Activated CD4-positive, CD25-positive, alpha-beta regulatory T cell treated with anti-CD3 and anti-CD28 coated beads, Interleukin-2, amount 50 U/mL, for 72 hours (primary cell): ENCODE measurements at places on chromosomes 7 and 10.

GRCh38 chr7:43313628-43314378 lies 201.4 kb downstream of the HECW1 start:
- no peak for DNase-seq

GRCh38 chr7:20330239-20330927 lies at the start of gene ITGB8:
TSS of gene ITGB8 (plus strand) at chr7:20330900. CDS start at chr7:20331807, 907 bp downstream.
- DNase-seq, result peak; percentile 66

GRCh38 chr7:108455551-108455997 lies 662 bp downstream of the NRCAM start:
- no peak for DNase-seq

DNA sequence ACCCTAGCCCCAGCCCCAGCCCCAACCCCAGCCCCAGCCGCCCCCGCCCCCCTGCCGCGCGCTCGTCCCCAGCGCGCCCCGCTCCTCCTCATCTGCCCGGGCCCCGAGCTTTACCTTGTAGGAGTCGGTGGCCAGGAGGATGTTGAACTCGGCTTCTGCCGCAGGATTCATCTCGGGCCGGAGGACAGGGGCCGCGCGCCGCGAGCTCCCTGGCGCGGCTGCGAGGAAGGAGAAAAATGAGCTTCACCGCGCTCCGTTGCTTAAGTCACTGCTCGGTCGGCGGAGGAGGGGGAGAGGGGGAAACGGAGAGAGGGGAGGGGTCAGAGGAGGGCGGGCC lies at the start of gene NAMPT:
NAMPT (minus strand) TSS at position 270 of the 337 bp plus-strand sequence; CDS start at position 171, 99 bp downstream.
- no peak for DNase-seq

DNA sequence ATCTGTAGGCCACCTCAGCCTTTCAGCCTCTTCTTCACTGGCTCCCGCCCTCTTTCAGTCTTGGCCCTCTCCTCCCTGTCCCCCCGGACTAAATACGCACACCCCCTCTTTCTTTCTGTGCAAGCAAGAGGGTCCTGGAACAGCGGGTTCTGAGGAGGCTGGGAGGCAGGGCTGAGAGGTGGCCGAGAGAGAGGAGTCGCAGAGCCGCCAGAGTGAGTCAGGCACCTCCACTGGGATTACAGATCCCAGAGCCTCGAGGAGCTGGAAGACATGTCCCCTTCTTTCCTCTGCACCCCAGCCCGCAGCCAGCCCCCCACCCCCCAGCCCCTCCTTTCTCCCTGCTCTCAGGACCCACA lies 182 bp downstream of the CCDC136 start:
- no peak for DNase-seq

- no peak for DNase-seq
Measured at GRCh38 chr10:14625192-14625631, 149.5 kb downstream of the FAM107B start.

DNA sequence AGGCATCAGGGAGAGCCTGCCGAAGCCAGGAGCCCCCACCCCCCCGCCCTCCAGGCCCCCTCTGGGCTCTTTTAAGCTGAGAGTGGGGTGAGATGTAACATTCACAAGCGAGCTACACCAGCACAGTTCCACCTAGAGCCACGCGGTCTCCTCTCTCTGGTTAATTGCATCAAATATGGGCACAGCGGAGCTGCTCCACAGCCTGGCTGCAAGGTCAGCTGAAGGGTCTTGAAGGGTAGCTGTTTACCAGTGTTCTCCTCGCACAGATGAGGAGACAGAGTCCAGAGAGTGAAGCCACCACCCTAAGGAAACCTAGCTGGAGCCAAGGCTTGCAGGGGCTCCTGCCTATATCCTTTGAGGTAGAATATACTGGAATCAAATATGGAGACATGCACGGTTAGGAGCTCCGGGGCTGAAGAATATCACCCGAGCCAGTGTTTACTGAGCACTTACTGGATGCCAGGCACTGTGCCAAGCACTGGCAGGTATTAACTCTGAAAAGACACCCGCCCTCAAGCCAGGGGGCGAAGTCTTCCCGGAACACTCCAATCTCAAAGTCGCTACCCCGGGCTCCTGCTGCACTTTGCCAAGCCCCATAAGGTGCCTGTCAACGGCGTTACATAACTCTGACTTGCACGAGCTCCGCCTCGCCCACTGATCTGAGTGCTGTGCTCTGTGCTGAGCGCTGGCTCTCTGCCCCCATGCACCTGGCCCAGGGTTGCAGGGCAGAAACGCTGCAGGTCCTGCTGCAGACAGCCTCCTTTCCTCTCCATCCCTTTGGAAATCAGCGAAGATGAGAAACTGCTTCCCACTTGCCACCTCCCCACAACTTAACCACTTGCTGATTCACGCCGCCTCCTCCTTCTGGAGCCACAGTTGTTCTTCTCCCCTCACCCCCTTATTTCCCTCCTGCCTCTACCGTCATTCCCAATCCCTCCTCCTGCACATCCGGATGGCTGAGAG lies 5.4 kb downstream of the CHST15 start:
- no peak for DNase-seq

DNA sequence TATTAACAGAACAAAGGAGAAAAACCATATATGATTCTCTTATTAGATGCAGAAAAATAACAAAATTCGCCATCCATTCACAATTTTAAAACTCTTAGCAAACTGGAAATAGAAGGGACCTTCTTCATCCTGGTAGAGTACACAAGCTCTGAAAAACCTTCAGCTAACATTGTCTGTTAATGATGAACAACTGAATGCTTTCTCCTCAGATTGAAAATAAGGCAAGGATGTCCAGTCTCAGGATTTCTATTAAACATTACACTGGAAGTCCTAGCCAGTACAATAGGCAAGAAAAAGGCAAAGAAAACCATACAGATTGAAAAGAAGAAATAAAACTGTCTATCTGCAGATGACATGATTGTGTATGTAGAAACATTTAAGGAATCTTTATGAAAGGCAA lies 16.0 kb upstream of the CCNY start:
- no peak for DNase-seq

DNA sequence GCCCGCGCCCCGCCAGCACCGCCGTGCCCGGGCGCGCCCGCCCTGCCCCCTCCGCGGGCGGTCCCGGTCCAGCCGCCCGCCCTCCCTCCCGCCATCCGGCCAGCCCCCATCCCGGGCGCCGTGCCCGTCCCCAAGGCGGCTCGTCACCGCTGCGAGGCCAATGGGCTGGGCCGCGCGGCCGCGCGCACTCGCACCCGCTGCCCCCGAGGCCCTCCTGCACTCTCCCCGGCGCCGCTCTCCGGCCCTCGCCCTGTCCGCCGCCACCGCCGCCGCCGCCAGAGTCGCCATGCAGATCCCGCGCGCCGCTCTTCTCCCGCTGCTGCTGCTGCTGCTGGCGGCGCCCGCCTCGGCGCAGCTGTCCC lies at the start of gene HTRA1:
HTRA1 (plus strand) TSS at position 187 of the 362 bp plus-strand sequence; CDS start at position 287, 100 bp downstream.
- DNase-seq, result no peak

- DNase-seq, result no peak
Measured at GRCh38 chr10:94013331-94013760, 19.6 kb downstream of the PLCE1 start.

GRCh38 chr7:111090846-111091245 lies at the start of gene LRRN3:
TSS of gene LRRN3 (plus strand) at chr7:111091127. CDS start at chr7:111122773, 31,646 bp downstream.
- DNase-seq, result no peak

DNA sequence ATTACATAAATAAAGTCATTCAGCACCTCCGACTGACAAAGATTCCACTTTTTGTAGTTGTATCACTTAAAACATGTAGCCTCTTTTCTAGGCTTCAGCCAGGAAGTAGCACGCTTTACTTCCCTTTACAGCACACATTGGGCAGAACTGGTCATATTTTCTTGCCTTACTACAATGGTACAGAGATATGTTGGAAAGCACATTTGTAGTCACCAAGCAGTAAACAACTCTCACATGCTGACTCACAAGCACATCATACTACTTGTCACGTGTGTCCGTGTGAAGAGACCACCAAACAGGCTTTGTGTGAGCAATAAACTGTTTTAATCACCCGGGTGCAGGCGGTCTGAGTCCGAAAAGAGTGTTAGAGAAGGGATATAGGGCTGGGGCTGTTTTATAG lies 1071.8 kb downstream of the DNAJB9 start:
- no peak for DNase-seq

DNA sequence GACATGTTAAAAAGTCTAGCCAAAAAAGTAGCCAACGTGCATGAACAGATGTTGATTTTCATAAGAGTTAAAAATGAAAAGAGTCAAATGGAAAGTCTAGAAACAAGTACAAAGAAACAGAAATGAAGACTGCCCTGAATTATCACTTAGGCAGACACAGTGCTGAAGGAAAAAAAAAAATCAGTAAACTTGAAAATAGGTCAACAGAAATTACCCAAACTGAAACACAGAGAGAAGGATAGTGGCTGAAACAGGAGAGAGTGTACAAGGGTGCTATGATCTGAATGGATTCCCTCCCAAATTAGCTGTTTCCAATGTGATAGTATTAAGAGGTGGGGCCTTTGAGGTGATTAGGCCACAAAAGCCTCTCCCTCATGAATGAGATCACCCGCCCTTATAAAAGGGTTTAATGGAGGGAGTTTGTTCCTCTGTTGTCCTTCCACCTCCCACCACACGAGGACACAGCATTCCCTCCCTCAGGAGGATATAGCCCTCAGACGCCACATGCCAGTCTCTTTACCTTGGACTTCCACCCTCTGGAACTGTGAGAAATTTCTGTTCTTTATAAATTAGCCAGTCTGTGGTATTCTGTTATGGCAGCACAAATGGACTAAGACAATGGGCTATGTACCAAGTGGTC lies 249.7 kb downstream of the AHR start:
- DNase-seq, result no peak

GRCh38 chr10:84424731-84425167 lies 96.4 kb downstream of the CCSER2 start:
- DNase-seq, result no peak

DNA sequence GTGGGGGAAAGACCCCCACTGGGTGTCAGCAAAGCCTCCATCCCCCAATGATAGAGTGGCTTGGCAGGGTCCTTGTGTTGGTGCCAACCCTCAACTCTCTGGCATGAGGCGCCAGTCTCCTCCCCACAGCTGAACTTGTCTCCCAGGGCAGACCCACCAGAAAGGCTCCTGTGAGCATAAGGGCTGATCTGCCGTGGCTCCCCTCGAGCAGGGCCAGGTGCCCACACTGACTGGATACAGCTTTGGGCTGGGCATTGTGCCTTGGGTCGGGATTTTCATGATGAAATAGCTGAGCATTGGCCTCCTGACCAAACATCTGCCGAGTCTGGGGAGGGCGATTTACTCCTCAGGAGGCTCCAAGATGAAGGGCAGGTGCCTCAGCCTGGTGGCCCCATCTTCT lies 68.1 kb upstream of the NPTX2 start:
- DNase-seq, result no peak

DNA sequence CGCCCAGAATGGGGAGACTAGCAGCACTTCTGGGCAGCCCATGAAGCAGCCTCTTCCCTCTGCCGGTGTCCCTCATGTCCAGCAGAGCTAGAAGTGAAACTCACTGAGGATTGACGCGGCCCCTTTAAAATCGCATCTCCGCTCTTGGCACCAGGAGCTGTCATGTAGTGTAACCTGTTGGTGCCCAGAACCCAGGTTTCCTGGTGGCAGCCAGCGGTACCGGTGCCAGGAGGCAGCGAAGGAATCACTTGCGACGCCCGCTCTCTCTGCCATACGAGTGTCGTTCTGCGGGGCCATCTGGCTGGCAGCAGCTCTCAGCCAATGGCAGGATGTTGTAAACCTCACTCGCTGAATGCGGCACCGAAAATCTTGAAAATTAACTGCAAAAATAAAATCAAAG lies 82.7 kb downstream of the CUX1 start:
- no peak for DNase-seq

GRCh38 chr7:128910569-128910945 lies at the start of gene KCP:
TSS of gene KCP (minus strand) at chr7:128910709. CDS start at chr7:128910676, 33 bp downstream.
- peak; percentile 27 for DNase-seq

GRCh38 chr10:132311338-132311939 lies 3.7 kb upstream of the STK32C start:
- no peak for DNase-seq
